ENCODE measurements at places on chromosomes 16 and 17.

- DNase-seq: no peak
Observed at GRCh38 chr16:2465653-2466415, 5.3 kb upstream of the NTN3 start.

DNA sequence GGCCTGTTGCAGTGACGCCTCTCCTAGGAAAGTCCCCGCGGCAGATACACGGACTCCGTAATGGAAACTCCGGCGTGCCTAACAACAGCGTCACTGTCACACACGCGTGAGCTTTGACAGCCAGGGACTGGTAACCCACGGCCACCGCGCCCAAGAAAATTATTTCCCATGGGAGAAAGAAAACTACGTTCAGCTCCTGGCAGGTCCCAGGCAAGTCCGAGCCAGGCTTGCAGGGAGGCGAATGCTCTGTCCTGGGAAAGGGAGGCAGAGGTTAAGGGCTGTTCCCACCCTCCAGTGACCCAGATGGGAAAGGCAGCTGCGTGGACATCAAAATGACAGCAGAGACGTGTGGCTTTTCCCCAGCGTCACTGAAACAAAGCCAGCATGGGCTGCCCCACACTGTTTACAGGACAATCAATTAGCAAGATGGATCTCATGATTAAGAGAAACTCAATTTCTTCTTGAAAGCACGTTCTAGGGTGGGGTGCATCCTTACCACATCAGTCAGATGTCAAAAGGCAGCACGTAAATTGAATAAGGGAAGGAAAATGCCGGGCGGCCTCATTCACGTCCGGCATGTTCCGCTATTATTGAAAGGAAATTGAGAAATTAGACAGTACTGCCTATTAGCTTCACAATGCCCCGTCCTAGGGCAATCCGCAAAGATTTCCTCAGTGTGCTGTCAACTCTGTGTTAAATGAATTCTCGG is 82.5 kb downstream of the NXN start:
- no peak for DNase-seq

- no peak for DNase-seq
Observed at GRCh38 chr16:50278251-50278650, 11.9 kb downstream of the ADCY7 start.

- DNase-seq: peak; percentile 42
Observed at GRCh38 chr17:1709971-1710806, at the start of gene TLCD2. Gene TLCD2 (minus strand): TSS chr17:1710377. CDS start chr17:1710242, 135 bp downstream.

GRCh38 chr17:66953630-66954020 is 10.9 kb upstream of the CACNG4 start:
- no peak for DNase-seq

GRCh38 chr17:45299361-45299760 is 17.5 kb downstream of the MAP3K14 start:
- DNase-seq: no peak

DNA sequence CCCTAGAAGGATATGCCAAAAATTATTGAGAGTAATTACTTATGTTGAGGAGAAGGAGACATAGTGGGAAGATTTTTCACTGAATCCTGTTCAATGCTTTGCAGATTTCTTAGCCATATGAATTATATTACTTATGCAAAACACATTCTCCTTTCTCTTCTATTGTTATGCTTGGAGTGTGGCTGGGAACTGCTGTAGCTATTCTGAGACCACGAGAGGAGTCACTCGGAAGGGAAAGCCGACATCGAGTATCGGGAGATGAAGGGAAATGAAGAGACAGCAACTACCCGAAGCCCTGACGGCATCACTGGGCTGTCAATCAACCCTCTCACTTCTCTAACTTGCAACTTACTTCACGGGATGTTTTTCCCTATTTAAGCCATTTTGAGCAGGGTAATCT is 39.6 kb downstream of the STX8 start:
- DNase-seq: no peak

DNA sequence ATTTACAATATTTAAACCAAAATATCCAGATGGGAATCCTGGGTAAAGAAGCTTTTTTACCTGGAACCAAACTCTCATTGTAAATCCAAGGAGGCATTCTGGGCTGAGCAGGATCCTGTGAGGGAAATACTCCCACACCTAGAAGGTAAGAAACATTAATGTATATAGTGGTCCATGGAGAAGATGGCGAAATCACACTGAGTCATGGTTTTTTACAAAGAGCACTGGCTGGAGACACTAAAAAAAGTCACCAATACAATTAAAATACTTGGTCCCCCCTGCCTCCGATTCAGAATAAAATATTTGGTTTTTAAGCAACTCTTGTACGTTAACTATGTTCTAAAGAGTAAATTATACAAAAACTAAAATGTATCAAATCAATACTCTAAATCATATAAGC is 32.9 kb downstream of the SYNRG start:
- DNase-seq: no peak

GRCh38 chr16:12300490-12300889 is 324.0 kb downstream of the SNX29 start:
- DNase-seq: no peak

- no peak for DNase-seq
Observed at GRCh38 chr17:77845541-77846225, 112.8 kb upstream of the TNRC6C start.

GRCh38 chr17:73492125-73492820 is 152.0 kb downstream of the SDK2 start:
- no peak for DNase-seq

DNA sequence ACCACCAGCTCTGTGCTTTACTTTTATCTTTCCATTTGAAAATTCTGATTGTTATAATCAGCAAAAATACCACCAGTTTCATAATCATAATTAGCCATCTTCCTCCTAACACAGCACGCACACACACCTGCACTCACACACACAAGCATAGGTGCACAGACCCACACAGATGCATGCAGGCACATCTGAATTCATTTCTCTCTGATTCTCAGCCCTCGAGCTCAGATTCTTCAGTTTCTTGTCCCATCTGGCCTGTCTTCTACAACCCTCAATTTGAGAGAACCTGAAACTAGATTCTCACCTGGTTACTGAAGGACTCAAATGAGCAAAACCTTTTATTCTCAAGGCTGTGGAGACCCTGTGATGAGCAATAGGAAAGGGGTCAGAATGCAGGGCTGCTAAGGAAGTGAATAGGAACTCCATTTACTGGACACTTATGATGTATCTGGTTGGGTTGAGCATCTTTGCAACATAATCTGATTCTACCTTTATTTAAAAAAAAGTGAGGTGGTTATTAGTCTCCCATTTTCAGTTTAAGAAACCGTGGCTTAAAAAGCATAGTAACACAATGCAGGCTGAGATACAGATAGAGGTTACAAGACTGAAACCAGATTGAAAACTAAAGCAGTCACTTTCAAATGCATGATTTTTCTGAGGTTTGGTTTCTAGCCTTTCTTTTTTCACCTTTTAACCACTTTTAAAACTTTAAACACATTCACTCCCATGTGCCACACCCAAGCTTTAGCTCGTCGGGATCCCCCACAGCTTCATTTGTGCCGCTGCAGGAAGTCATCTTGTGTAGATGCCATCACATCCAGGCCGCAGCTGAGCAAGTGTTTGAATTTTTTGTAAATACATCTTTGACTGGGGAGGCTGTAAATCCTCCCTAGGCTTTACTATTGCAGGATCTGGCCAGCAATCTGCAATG is 9.4 kb downstream of the KRT33A start:
- no peak for DNase-seq

- no peak for DNase-seq
Observed at GRCh38 chr16:67270931-67271338, 8.4 kb upstream of the PLEKHG4 start.

- DNase-seq: no peak
Observed at GRCh38 chr16:67312719-67313118, 13.8 kb downstream of the KCTD19 start.

- no peak for DNase-seq
Observed at GRCh38 chr17:9389111-9389527, 186.5 kb downstream of the STX8 start.

DNA sequence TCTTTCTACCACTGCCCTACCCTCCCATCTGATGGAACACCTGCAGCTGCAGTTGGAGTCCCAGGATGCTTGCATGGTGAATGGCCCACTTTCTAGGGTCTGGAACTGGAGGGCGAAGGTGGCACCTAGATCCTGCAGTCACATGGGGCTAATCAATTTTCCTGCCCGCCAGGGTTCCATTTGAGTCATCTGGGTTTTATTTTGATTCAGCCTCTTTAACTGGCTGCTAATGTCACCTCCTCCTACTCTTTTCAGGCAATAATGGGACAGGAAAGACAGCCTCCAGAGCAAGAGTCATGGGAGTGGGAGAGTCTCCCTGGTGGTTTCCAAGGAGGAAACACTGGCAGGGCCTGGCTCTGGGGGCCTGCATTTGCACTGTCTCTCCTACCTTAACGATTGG is 3.8 kb upstream of the TBKBP1 start:
- DNase-seq: no peak

DNA sequence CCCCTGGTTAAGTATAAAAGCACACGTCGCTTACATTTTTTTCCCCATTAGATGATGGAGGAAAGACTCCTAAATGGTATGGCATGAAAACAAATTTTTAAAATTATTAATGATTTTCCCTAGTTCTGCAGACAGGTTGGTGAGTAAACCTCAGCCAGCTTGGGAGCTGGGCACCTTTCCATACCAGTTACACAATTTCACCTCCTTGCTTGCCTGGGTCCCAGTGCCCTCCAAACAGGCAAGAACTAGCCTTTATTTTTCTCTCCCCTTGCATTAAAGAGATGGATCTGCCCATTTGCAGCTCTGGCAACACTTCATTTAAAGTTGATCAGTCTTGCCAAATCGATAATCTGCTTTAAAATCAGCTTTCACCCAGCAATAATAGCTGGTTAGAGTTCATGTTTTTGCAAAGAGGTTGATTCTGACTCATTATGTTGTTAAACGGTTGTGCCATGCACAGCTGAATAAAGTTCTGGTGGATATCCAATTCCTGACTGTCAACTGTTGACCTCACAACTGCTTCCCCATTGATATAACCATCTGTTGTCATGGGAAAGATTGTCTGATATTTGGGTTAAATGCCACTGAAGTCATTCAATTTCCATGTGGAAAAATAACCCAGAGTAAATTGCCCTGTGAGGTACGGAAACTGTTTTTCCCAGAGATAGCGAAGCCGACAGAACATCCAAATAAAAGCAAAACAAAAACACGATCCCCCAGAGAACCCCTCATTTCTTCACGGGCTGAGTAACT is 1.3 kb downstream of the C17orf58 start:
- no peak for DNase-seq

GRCh38 chr17:78351449-78352006 is 8.3 kb downstream of the SOCS3 start:
- no peak for DNase-seq

- DNase-seq: no peak
Observed at GRCh38 chr17:42775534-42776098, 2.4 kb downstream of the VPS25 start.

DNA sequence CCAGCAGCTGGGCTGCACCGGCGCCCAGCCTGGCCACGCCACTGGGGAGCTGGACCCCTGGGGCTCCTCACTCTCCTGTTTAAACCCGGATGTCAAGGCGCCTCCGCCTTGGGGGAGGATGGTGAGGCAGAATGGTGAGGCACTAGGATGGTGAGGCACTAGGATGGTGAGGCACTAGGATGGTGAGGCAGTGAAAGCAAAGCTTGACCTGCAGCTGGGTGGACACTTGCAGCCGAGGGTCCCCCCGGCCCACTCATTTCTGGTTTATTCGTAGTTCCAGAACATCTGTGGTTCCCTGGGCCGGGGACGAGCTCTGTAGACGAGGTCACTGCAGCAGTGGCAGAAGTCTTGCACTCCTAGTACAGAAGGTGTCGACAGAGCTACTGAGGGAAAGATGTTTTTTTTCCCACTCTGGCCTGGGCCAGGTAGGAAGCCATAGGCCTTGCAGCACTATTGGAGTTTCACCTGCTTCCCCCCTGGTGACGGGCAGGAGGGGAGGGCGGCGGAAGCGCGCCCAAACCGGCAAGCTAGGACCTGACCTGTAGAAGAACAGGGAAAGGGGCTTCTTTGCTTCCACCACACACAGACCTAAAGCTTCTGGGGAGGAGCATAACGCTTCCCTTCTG is 1.1 kb upstream of the HNF1B start:
- no peak for DNase-seq

GRCh38 chr16:23953476-23953875 is 117.7 kb downstream of the PRKCB start:
- no peak for DNase-seq

DNA sequence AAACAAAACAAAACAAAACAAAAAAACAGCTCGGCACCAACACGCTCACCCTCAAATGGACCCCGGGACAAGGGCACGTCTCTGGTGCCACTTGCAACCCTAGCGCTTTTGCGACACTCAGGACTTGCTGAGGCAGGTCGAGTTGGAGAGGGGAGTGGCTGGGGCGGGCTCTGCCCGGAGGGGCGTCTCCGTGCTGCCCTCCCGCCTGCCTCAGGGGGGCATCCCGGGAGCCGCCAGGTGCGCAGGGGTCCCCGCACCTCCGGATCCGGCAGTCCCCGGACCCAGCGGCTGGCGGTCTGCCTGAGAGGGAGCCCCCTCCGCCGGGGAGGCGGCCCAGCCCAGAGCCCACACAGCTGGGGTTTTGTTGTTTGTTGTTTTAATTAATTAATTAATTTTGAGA is at the start of gene SLC52A1:
Gene SLC52A1, minus strand, starts transcription at position 112 of the 400 bp plus-strand sequence. CDS start 820 bp downstream, outside the sequence.
- no peak for DNase-seq

GRCh38 chr16:78425891-78426510 is 326.5 kb downstream of the WWOX start:
- DNase-seq: no peak

GRCh38 chr16:89412811-89413210 is 77.5 kb downstream of the ANKRD11 start:
- DNase-seq: no peak

DNA sequence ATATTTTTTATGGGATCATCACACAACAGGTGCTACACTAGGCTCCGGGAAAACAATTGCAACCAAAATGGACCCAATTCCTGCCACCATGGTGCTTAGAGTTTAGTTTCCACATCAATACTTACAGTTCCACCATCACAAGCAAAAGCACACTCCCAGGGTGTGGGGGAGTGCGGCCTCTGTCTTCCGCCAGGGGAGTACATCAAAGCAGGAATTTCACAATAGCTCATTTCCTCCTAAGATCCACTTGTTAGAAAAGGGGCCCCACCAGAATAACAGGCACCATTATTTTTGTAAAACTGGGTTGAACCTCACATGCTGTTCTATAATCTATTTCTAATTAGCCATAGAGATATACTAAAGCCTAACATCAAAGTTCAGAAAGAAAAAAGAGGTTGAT is 44.3 kb upstream of the PSMD7 start:
- DNase-seq: no peak

GRCh38 chr17:32591405-32591804 is 104.6 kb downstream of the CDK5R1 start:
- DNase-seq: no peak

DNA sequence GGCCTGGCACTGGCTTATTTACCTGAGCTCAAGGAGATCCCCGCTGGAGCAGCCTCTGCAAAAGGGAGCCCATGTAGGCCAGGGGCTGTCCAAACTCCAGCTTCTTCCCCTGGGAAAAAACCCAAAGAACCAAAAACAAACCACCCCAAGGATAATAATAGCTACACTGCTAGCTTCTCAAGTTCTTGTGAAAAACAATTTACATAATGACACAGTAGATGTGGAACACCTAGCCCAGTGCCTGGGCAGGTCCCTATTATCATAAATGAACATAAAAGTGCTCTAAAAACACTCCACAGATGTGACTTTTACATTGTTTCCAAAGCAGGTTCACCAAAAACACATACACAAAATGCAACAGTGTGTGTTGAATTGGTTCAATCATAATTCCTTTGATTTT is 27.3 kb downstream of the CENPV start:
- DNase-seq: no peak
